ENCODE measurements at places on chromosomes 7 and 10.

DNA sequence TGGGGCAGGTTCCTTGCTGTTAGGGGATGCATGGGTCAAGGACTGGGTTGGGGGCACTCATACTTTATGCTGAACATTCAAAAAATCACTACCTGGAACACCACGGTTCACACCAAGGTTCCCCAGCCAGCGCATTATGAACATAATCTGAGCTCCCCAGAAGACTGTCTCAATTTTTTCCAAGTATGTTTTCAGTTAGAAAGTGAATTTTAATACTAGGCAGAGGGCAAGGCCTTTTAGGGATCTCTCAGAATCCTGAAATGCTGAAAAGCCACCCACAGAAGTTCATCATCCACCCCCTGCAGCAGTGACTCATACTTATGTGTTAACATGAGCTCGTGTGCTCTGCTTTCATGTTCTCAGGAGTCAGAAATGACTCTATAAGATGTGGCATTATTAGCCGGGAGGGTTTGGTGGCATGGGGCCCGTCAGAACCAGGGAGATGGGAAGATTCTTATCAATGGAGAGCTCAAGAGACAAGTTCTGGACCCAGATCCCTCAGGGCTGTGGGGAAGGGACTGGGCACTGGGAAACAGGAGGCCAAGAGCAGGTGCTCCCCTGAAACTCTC is 185.2 kb upstream of the ITGB1 start:
- DNase-seq: no peak

DNA sequence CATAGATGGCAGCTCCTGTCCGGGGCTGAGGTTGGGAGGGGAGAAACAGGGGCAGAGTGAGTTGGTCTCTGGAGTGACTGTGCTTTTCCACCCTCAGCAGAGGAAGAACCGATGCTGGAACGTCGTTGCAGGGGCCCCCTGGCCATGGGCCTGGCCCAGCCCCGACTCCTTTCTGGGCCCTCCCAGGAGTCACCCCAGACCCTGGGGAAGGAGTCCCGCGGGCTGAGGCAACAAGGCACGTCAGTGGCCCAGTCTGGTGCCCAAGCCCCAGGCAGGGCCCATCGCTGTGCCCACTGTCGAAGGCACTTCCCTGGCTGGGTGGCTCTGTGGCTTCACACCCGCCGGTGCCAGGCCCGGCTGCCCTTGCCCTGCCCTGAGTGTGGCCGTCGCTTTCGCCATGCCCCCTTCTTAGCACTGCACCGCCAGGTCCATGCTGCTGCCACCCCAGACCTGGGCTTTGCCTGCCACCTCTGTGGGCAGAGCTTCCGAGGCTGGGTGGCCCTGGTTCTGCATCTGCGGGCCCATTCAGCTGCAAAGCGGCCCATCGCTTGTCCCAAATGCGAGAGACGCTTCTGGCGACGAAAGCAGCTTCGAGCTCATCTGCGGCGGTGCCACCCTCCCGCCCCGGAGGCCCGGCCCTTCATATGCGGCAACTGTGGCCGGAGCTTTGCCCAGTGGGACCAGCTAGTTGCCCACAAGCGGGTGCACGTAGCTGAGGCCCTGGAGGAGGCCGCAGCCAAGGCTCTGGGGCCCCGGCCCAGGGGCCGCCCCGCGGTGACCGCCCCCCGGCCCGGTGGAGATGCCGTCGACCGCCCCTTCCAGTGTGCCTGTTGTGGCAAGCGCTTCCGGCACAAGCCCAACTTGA is 2.7 kb downstream of the REPIN1 start:
- DNase-seq: no peak

GRCh38 chr10:22712956-22713852 is 1.2 kb downstream of the PIP4K2A start:
- DNase-seq: peak; percentile 73

DNA sequence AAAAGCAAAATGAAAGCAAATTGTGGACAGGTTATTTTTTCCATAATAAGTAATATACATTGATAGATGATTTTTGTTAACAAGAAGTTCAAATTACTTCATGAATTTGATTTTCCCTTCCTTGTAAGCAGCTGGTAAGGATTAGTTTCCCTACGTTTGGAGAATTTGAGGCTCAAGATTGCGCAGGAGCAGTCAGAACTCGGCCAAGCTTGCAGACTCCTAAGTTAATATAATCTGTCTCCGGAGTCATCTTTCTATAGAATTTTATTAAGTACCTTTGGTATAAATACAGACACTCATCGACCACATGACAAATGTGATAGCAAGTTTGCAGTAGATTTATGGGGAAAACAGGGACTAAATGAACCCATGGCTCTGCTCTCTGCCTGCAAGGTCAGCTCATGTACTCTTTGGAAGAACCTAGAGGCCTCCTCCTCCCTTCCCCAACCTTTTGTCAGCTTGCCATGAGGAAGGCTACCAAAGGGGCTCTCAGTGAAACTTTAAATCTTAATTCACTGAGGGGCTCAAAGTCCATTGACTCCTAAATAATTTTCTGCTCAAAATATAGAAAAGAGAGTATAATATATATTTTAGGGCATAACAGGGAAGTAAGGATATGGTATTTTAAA is 89.2 kb upstream of the CTTNBP2 start:
- DNase-seq: no peak

- no peak for DNase-seq
These were observed 163.4 kb downstream of the PLXDC2 start for GRCh38 chr10:19979628-19980027.

DNA sequence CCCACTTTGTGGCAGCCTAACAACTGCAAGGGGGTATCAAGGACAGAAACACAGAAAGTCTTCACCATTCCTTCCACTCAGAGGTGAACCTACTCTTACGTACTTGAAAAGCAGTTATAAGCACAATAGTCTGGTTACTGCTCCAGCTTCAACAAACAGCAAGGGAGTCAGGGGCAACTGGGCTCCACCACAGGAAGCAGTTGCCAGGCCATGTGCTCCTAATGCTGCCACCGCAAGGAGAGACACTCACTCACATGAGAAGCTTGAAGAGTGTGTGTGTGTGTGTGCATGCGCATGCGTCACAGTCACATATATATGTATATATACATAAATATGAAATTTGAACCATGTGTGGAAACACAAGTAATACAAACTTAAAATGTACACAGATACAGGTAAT is 65.5 kb downstream of the GRB10 start:
- no peak for DNase-seq

DNA sequence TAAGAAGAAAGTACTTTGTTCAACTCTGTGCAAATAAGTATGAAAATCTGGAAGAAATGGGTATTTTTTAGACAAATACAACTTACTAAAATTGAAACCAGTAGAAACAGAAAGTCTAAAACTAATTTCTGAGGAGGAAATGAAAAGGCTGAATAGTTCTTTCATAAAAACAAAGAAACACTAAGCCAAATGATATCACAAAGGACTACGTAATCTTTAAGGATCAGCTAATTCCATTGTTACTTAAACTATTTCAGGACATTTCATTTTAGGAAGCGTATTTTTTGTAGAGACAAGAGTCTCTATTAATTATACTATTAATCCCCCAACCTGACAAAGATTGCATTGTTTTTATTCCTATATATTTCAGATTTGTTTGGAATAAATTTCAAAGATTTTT is 11.2 kb upstream of the CCSER2 start:
- DNase-seq: no peak

GRCh38 chr7:39349452-39350123 is 216.6 kb upstream of the YAE1 start:
- no peak for DNase-seq

GRCh38 chr7:81420526-81421226 is 349.2 kb downstream of the HGF start:
- no peak for DNase-seq

DNA sequence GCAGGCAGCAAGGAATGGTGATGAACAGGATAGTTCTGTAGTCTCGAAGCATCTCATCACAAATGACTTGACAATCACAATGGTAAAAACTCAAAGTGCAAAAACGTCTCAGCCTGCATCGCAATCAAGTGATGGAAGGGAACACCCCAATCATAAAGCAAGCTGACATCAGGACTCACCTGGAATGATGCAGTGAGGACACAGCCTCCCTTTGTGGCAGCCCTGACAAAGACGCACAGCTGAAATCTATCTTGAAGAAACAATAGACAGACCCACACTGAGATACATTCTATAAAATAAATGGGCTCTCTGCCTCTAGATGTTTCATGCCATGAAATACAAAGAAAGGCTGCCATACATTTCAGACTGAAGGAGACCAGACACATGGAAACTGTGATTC is 748.0 kb upstream of the IGFBP3 start:
- no peak for DNase-seq
